ENCODE measurements at places on chromosomes 3 and 15.

GRCh38 chr3:54484334-54484733 lies 362.0 kb downstream of the CACNA2D3 start:
- DNase-seq, result no peak

- DNase-seq, result no peak
Observed at GRCh38 chr3:75248974-75249373, 415.2 kb upstream of the FRG2C start.

DNA sequence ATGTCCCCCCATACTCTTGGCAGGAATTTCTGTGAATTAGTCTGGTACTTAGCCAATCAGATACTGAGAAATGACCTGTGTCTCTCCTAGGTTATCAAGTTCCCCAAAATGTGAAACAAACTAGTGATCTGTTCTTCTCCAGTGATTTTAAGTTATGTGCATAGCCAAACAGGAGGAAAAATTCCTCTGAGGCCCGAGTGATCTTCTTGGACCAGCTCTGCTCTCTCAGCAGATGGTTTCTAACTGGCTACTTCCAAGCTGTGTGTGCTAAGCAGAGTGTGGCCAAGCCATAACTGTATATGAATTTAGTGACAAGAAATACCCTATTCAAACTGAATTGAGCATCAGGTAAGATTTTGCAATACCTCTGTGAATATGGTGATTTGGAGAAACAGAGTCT lies 89.5 kb downstream of the GREM1 start:
- DNase-seq, result no peak

GRCh38 chr15:37926136-37926535 lies 8.3 kb upstream of the TMCO5A start:
- DNase-seq, result no peak

- DNase-seq, result no peak
Observed at GRCh38 chr3:143358793-143359491, 239.4 kb downstream of the CHST2 start.

- no peak for DNase-seq
Observed at GRCh38 chr3:25171118-25171807, 256.8 kb upstream of the RARB start.
